Body of pancreas (tissue), 4 donors: ENCODE measurements at places on chromosomes 11 and 22. TPM values are rescaled to one million over a fixed set of nuclear protein-coding genes. Genes with fewer than 3 reads are reported as not detected.
A peak's percentile ranks its signal among the peaks of the same experiment; 100 is the strongest.

Gene CNGA4
- not detected for total RNA-seq

Gene MRPL16
- 29.7 TPM for total RNA-seq

Gene PTGDR2
- 1.3 TPM for total RNA-seq

DNA sequence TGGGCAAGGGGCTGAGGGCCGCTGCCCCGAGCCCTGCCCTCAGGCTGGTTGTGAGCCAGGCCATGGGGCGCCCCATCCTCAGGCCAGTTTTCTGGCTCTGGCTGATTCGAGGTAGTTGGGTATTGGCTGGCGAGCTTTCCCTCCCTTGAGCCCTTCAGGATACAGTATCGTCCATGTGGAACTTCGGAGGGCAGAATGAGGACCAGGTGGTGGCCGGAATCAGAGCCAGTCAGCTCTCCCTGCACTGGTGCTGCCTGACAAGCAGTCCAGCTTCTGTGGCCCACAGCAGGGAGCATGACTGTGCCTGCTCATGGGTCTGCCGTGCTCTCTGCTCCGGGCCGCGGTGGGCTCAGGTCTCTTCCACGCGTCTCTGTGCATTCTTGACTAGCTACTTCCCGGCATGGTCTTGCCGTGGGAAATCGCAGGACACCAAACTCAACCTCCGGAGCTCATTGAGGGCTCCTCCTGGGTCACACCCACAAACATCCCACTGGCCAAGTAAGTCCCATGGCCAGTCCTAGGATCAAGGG, 1289.3 kb downstream of the BRD1 start:
- H3K27me3 ChIP-seq, result no peaks in the 10 kb centered on the region
- H3K4me1 ChIP-seq, result peaks cover 43% of the 10 kb centered on the region
- DNase-seq, result no peak
- H3K36me3 ChIP-seq, result no peaks in the 10 kb centered on the region
- no peak overlapping the region for H3K4me3 ChIP-seq
- H3K27ac ChIP-seq, result peak overlapping the region; percentile 88

DNA sequence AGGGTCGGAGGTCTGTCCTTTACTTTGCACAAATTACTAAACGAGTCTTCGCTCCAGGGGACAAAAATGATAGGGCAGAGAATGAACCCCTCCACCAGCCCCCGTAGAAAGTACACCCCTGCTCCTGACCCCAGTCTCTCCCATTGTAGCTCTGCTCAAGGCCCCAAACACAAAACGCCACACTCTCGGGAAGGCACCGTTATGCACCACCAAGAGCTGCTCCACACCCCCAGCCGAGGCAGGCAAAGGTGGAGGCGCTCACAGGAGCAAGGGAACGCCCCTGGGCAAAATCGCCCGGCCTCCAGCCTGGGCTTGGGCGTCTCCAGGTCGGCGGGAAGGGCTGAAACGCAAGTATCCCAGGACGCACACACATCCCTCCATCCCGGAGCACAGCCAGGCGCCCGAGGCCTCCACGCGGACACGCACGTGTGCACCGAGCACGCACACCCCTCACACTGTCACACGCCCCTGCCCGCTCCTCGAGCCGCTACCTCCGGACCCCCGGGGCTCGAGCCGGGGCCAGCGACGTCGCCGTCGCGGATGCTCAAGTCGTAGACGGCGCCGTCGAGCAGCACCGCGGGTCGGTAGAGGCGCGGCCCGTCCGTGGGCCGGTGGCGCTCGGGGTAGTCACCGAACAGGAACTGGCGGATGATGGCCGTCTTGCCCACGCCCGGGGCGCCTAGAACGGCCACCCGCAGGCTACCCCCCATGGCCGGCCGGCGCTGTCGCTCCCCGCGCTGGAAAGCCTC, 786 bp downstream of the RASL10A start:
- DNase-seq, result no peak
- peaks cover 25% of the 10 kb centered on the region for H3K27me3 ChIP-seq
- H3K4me3 ChIP-seq, result no peak overlapping the region

DNA sequence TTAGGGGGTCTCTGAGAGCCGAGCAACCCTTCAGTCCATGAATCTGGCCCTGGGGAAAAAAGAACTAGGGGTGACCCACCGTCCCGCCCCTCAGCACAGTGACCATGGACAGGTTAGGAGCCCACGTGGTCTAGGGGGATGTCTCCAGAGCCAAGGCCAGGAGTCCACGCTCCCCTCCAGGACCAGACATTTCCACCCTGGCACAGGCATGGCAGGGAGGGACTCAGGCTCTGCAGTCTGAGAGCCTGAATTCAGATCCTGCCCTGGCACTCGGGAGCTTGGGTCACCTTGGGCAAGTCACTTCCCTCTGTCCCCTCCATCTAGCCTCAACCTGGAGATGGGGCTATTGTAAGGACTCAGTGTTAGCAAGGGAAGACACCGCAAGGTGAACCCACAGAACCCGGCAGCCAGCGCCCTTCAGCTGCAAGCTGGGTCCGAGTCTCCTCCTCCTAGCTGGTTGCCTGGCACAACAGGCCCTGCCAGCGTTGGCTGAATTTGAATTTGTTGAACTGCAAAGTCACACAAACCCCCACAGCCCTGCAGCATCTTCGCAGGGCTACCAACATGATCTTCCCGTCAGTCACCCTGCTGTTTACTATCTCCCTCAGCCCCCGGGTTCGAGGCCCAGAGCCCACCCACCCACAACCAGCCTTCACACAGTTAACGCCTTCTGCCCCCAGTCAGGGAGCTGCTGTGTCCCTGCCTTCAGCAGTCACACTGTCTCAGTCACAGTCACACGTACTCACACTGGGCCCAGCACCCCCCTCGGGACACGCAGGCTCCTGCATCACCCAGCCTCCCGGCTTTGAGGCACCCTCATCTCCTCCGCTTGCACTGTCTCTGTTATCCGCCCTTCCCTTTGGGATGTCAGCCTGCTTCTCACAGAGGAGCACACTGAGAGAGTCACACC, 603 bp upstream of the PDGFB start:
- H3K4me3 ChIP-seq, result no peak overlapping the region
- H3K27ac ChIP-seq, result peak overlapping the region; percentile 87
- no peak for DNase-seq
- H3K4me1 ChIP-seq, result peaks cover 52% of the 10 kb centered on the region

DNA sequence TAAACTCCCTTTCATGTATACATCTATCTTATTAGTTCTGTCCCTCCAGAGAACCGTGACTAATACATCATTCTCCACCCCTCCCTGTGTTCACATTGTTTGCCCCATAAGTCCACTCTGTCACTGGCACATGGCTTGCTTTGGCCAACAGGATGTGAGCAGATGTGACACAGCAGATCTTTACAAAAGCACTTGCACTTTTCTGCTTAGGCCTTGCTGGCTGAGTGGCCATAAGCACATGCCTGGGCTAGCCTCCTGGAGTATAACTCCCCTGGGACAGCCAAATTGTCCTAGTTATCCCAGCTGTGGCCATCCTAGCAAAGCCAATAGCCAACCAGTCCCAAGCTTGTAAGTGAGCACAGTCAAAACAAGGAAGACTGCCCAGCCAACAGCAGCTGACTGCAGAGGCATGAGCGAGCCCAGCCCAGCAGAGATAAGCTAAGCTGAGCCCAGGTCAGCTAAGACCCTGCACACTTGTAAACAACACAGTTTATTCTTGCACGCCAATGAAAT, 9.7 kb upstream of the RCN1 start:
- no peaks in the 10 kb centered on the region for H3K36me3 ChIP-seq
- no peak overlapping the region for H3K4me3 ChIP-seq
- H3K27me3 ChIP-seq, result no peaks in the 10 kb centered on the region
- DNase-seq, result no peak

DNA sequence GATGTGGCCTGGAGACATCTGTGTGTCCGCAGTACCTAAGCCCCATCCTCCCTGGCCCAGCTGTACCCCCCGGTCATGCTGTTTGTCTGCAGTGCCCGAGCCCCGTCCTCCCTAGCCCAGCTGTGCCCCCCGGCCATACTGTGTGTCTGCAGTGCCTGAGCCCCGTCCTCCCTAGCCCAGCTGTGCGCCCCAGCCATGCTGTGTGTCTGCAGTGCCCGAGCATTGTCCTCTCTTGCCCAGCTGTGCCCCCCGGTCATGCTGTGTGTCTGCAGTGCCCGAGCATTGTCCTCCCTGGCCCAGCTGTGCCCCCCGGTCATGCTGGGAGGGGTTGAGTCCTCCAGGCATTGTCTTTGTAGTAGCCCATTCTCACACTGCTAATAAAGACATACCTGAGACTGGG, 7.6 kb upstream of the ARSA start:
- no peaks in the 10 kb centered on the region for H3K27me3 ChIP-seq
- H3K27ac ChIP-seq, result no peak overlapping the region
- DNase-seq, result no peak
- no peak overlapping the region for H3K4me3 ChIP-seq
- no peaks in the 10 kb centered on the region for H3K36me3 ChIP-seq
- H3K4me1 ChIP-seq, result no peaks in the 10 kb centered on the region

DNA sequence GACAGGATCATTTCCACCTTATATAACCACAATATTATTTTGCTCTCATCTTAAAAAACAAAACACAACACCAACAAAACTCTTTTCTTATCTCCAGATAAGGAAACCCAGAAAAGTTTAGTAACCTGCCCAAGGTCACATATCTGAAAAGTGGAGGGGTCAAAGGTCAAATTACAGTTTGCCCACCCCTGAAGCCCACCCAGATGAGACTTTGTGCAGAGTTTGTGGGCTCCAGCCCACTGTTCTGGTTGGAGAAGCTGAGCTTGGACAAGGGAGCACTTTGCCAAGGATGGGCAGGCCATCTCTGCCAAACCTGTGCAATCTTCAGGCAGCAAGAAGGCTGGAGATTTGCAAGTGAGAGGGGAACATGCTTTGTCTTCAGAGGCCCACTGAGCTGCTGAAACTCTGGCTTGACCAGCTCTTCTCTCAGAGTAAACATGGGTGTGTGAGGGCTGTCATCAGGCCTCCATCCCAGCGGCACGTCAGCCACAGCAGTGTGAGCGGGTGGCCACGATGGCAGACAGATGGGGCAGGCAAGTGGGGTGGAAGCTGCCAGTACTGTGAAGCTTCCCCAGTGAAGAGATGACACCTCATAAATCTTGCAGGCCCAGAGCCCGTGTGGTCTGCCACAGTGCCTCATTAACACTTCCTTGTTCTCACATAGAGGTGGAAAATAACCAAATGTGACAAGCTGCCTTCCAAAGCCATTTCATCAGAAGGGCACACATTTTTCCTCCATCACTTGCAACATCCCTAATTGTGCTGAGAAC, 111.8 kb downstream of the CCDC81 start:
- no peak for DNase-seq
- H3K4me1 ChIP-seq, result no peaks in the 10 kb centered on the region
- H3K36me3 ChIP-seq, result no peaks in the 10 kb centered on the region
- H3K4me3 ChIP-seq, result no peak overlapping the region

DNA sequence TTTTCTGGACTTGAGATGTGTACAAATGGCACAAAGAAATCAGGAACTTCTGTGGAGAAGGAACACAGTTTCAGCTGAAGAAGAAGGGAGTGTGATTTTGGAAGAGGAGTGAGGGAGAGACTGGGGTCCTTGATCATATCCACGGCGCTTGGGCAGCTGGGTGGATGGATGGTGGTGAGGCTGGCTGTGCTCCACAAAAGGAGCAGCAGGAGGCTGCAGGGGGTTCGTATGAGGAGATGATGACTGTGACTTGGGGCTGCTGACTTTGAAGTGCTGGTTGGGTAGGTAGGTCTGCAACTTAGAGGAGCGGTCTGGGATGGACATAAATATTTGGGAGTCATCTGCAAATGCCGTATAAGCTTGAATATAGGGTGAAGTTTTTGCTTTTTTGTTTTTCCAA, 1.3 kb upstream of the DCHS1 start:
- H3K4me3 ChIP-seq, result no peak overlapping the region
- peaks cover 12% of the 10 kb centered on the region for H3K4me1 ChIP-seq
- DNase-seq, result no peak
- no peak overlapping the region for H3K27ac ChIP-seq
- no peaks in the 10 kb centered on the region for H3K27me3 ChIP-seq
- H3K36me3 ChIP-seq, result no peaks in the 10 kb centered on the region

DNA sequence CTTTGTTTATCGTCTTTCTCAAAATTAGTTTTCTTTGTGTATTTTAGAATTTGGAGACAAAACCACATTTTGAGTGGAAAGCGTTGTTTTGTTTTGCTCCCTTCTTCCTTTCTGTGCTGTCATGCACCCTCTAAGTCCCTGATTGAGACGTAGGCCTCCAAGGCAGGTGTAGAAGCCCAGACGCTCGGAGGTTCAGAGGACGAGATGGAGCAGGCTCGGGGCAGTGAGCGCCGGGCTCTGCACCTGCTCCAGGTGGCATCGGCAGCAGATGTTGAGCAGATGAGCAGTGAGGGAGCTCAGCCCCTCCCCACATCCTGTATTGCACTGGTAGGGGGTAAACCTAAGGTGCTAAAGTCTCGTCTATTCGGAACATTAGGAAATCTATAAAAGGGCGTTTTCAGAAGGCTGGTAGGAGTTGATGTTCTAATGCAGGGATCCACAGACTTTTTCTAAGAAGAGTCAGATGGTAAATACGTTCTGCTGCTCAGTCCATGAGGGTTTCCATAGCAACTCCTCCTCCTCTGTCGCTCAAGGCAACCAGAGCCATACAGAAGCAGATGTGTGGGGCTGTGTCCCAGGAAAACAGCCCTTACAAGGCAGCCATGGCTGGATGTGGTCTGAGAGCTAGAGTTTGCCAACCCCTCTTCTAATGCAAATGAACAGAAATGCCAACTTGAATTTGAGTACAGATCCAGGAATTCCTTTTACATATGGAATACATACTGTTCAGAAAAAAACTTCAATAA, 724.2 kb downstream of the BRD1 start:
- H3K4me3 ChIP-seq, result no peak overlapping the region
- no peaks in the 10 kb centered on the region for H3K27me3 ChIP-seq
- no peak for DNase-seq
- H3K36me3 ChIP-seq, result no peaks in the 10 kb centered on the region
